ENCODE measurements at places on chromosomes 4 and X. TPM values are rescaled to one million over a fixed set of nuclear protein-coding genes. Genes with fewer than 3 reads are reported as not detected.

Gene BRS3
- polyA plus RNA-seq: not detected

Gene DGKK
- polyA plus RNA-seq: not detected

GRCh38 chrX:121307449-121307848 is 260.0 kb downstream of the GLUD2 start:
- H3K4me3 ChIP-seq: no peak overlapping the region
- H3K36me3 ChIP-seq: no peaks in the 10 kb centered on the region
- H3K27ac ChIP-seq: no peak overlapping the region
- peak; percentile 63 for DNase-seq
- H3K27me3 ChIP-seq: no peaks in the 10 kb centered on the region

DNA sequence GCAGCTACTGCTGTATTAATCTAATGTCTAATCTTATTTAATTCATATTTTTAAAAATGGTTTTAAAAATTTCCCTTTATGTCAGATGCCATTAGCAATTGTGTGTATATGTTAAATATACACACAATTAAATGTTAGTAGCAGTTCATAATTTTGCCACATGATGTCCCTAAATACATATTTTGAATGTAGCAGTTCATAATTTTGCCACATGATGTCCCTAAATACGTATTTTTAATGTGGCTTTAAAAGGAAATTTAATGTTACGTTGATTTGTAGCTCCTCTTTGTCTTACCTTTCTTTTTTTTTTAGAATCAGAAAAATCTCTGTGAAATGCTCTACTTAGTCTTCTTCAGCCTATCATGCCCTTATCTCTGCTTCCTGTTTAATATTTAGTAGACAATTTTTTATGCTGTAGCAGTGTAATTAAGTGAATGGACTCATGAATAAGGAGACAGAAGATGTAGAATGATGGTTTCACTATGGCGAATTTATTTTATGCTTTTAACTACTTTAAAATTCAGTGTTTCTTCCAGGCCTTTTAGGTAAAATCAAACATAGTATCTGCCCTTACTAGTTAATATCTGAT is 26.1 kb downstream of the RBM46 start:
- H3K4me1 ChIP-seq: no peaks in the 10 kb centered on the region
- H3K4me3 ChIP-seq: no peak overlapping the region
- no peaks in the 10 kb centered on the region for H3K36me3 ChIP-seq
- no peak overlapping the region for H3K27ac ChIP-seq
- H3K27me3 ChIP-seq: no peaks in the 10 kb centered on the region
- peak; percentile 2 for DNase-seq

- H3K36me3 ChIP-seq: no peaks in the 10 kb centered on the region
- no peak overlapping the region for H3K4me3 ChIP-seq
- DNase-seq: no peak
- H3K4me1 ChIP-seq: peaks cover 15% of the 10 kb centered on the region
Measured at GRCh38 chr4:7786517-7786916, 153.1 kb downstream of the AFAP1 start.

- H3K27me3 ChIP-seq: no peaks in the 10 kb centered on the region
- H3K36me3 ChIP-seq: no peaks in the 10 kb centered on the region
- H3K4me1 ChIP-seq: no peaks in the 10 kb centered on the region
- no peak overlapping the region for H3K27ac ChIP-seq
- DNase-seq: no peak
Measured at GRCh38 chr4:148112231-148112982, 329.8 kb downstream of the NR3C2 start.

- no peak overlapping the region for H3K4me3 ChIP-seq
- no peaks in the 10 kb centered on the region for H3K36me3 ChIP-seq
- H3K27me3 ChIP-seq: no peaks in the 10 kb centered on the region
- no peak for DNase-seq
- no peaks in the 10 kb centered on the region for H3K4me1 ChIP-seq
Measured at GRCh38 chr4:118898684-118899138, 10.1 kb downstream of the SYNPO2 start.

- H3K27me3 ChIP-seq: no peaks in the 10 kb centered on the region
- no peak for DNase-seq
- H3K36me3 ChIP-seq: no peaks in the 10 kb centered on the region
- no peak overlapping the region for H3K27ac ChIP-seq
- H3K4me3 ChIP-seq: no peak overlapping the region
Measured at GRCh38 chr4:43277003-43277402, 384.5 kb downstream of the GRXCR1 start.

DNA sequence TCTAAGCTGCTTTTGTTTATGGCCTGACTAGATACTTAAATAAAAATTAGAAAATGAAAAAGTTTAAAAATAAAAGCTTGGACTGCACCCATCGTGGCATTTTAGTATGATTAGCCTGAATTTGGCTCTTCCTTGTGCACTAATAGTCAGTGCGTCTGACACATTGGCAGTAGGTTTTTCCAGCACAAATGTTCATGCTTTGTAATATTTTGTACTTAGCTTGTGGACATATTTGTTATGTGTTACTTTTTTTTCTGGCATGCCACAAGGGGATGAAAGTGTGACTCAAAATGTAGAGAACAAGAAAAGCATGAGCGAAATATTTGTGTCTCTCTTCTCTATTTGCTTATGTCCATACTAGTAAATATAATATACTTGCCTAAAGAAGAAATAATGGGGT is 359.3 kb downstream of the ADGRL3 start:
- no peaks in the 10 kb centered on the region for H3K36me3 ChIP-seq
- no peak overlapping the region for H3K4me3 ChIP-seq
- DNase-seq: no peak
- H3K27me3 ChIP-seq: no peaks in the 10 kb centered on the region

- DNase-seq: peak; percentile 41
- no peaks in the 10 kb centered on the region for H3K27me3 ChIP-seq
- H3K4me3 ChIP-seq: no peak overlapping the region
- H3K36me3 ChIP-seq: no peaks in the 10 kb centered on the region
- H3K27ac ChIP-seq: no peak overlapping the region
Measured at GRCh38 chr4:76515975-76516843, 81.2 kb downstream of the SHROOM3 start.

All from GM12878 (cell line).